ENCODE measurements at places on chromosomes 2 and 18. TPM values are rescaled to one million over a fixed set of nuclear protein-coding genes. Genes with fewer than 3 reads are reported as not detected.

The ASB18 gene
- total RNA-seq: not detected

The DSEL gene
- 12.7 TPM for total RNA-seq

The NAT8 gene
- 2.4 TPM for total RNA-seq

The FBXO15 gene
- 1.8 TPM for total RNA-seq

The TBC1D8 gene
- 72.1 TPM for total RNA-seq

Measured in mucosa of gallbladder (tissue), 1 donor.